ENCODE measurements at places on chromosomes 12 and 14.

DNA sequence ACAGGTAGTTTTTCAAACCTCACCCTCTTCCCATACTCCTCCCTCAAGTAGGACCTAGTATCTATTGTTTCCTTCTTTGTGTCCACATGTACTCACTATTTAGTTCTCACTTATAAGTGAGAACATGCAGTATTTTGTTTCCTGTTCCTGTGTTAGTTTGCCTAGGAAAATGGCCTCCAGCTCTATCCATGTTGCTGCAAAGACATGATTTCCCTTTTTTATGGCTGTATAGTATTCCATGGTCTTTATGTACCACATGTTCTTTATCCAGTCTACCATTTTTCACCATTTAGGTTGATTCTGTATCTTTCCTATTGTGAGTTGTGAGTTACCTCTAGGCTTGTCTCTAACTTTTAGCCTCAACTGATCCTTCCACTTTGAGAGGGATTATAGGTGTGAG, 310.7 kb downstream of the PRKD1 start:
- DNase-seq = no peak

DNA sequence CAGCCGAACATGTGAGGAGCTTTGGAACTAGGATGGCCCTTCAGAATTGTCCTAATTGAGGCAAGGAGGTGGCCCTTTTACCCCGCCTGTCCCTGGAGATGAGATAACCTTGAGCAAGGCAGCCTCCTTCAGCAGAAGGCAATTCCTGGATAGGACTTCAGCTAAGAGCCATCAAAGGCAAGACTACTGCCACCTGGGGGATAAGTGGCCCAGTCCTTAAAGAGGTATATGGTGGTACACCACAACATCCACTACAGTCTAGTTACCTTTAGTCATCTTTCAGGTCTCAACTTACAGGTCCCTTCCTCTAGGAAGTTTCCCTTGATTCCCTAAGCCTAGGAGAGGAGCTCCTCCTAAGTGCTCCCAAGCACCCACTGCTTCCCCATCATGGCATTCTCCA, 204.2 kb upstream of the CDKN3 start:
- no peak for DNase-seq

DNA sequence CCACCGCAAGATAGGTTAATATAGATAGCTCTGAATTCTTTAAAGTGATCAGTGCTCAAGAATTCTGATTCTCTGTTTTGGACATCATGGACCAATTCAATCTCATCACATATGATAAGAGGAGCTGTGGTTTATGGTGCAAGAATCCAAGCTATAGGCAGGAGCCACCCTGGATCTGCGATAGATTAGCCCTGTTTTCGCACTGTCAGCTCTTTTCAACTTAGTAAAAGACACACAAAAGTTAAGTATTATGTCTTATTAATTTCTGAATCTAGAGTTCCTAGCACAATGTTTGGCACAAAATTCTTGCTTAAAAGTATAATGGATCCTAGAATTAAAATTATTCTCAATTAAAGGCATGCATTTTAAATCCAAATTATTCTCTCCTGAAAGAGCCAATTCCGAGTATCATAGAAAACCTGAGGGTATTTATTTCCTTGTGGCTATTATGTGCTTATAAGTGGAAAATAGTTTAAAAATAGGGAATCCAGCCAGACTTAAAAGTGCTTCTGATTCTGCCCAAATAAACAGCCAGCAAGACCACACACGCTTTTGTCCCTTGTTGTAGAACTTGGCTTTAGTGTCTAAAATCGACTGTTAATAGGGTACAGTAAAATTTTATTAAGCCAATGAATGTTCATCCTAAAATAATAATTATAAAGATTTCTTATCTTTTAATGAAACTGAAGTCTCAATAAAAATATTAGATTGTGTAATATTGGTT, 184.9 kb upstream of the FLRT2 start:
- no peak for DNase-seq

- DNase-seq = no peak
Measured at GRCh38 chr12:116651089-116651488, 86.8 kb downstream of the SPRING1 start.

DNA sequence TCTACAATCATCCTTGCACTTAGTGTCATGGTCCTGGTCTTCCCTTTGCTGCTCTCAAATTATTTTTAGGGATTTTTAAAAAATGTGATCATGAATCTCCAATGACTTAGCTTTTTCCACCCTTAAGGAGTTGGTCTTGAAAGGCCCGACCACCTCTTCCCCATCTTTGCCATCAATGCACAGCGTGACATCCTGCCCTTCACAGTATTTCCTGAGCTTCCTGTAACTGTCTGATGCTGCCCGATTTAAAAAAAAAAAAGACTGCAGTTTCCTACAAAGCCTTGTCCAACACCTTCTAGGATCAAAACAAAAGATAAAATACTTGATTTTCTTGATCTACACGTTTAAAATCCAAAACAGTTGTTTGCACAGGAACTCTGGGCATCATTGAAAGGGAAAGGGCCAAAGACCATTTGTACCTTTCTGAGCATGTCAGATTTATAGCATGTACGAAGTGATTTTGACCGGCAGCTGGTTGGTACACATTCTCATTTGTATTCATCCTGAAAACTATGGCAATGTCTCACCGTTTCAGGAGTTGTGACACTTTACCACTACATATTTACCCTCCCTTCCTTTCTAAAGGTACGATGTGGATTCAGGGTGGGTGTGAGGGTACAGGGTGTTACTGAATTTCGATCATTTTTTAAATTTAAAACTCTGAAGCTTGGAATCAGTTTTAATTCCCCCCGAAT, 7.4 kb upstream of the ELK3 start:
- DNase-seq = no peak

- peak; percentile 22 for DNase-seq
Measured at GRCh38 chr12:56128670-56129205, 671 bp downstream of the ESYT1 start.

DNA sequence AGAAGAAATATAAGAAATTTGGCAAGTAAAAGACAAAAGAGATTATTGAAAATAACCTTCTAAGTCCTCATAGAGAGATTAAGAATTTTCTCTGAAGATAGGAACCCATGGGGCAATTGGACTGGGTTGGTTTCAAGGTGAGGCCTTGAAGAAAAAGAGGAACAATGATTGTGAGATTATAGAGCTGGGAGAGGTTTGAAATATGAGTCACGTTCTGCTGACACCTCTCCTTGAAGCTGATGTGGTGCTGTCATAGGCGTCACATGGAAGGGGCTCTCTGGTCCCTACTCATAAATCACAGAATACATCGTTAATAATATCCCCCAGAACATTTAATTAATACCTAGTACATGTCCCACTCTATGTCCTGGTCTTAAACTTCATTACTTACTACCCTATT, 227.6 kb upstream of the PDE3A start:
- no peak for DNase-seq

- no peak for DNase-seq
Measured at GRCh38 chr12:46410495-46410894, 37.9 kb upstream of the SLC38A2 start.

DNA sequence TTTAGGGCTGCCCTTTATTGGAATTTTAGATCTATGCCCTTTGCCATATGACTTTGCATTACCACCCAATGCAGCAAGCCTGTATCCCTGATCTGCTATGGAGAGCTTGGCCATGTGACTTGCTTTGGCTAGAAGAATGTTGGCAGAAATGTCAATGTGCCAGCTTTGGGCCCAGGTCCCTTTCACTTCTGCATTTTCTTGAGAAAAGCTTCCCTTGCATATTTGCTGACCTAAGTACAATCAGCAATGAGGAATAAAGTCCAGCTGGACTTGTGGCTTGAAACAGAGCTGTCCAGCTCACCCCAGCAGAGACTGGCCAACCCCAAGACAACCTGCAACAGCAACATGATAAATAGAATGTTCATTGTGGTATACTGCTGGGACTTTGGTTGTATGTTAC, 135.9 kb downstream of the PAH start:
- DNase-seq = no peak

GRCh38 chr12:51118706-51119105, 35.3 kb upstream of the CSRNP2 start:
- no peak for DNase-seq

GRCh38 chr12:116310082-116310481, 32.6 kb upstream of the MED13L start:
- DNase-seq = no peak

DNA sequence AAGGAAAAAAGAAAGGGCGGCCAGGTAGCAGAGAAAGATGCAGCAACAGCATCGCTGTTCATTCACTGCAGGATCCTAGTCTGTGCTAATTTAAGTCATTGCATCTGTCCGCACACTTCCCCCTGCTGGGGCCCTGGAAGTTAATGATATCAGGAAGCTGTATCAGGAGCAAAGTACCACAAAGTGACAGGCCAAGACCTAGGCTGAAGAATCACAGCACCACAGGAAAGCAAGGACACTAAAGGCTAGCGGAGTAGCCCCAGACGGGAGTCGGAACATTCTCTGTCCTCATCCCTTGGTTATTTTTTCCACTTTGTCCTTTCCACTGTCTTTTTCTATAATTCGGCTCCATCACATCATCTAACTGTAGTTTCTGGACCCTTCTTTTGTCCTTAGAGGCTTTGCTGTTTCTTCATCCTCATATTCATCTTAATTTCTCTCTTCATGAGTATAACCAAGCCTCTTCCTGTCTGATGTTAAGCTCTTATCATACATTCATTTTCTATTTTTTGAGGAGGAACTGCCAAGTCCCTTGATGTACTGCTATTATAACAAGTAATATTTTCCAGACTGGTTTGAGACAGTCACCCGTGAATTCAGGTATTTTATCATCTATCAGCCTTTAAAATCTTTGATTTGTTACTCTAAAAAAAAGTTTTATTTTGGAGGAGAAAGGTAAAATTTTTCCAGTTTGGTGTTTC, 28.3 kb downstream of the DUSP16 start:
- DNase-seq = no peak

DNA sequence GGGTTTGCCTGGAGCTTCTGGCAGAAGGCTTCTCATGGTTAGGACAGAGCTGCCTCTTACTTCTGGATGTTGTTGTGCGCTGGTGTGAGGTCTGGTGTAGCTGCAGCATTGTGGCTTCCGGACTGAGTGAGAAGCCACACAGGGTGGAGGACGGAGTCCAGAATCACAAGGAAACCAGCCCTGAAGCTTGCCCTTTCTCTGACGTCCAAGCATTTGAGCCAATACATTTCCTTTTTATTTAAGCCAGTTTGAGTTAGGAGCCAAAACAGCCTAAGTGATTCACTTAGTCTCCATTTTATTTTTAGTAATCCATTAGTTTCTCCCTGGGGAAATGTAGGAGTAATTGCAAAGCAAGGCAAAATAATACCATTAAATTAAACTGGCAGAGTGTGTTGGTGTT, 402.4 kb upstream of the RGS6 start:
- no peak for DNase-seq

DNA sequence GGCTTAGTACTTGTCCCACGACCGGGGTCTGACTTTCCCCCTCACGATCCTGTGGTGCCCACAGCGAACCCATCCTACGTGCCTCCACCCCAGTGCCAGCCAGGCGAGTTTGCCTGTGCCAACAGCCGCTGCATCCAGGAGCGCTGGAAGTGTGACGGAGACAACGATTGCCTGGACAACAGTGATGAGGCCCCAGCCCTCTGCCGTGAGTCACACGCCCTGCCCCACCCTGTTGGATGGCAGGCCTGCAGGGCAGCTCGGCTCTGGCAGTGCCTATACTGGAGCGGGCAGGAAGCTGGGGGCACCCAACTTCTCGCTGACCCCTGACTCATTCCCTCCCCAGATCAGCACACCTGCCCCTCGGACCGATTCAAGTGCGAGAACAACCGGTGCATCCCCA, 18.3 kb upstream of the LRP1-AS start:
- no peak for DNase-seq

GRCh38 chr12:23640754-23641153, 308.7 kb downstream of the SOX5 start:
- no peak for DNase-seq

- no peak for DNase-seq
Measured at GRCh38 chr12:3527181-3527580, 36.2 kb downstream of the PRMT8 start.

GRCh38 chr14:91149462-91149861, 35.6 kb downstream of the DGLUCY start:
- no peak for DNase-seq

DNA sequence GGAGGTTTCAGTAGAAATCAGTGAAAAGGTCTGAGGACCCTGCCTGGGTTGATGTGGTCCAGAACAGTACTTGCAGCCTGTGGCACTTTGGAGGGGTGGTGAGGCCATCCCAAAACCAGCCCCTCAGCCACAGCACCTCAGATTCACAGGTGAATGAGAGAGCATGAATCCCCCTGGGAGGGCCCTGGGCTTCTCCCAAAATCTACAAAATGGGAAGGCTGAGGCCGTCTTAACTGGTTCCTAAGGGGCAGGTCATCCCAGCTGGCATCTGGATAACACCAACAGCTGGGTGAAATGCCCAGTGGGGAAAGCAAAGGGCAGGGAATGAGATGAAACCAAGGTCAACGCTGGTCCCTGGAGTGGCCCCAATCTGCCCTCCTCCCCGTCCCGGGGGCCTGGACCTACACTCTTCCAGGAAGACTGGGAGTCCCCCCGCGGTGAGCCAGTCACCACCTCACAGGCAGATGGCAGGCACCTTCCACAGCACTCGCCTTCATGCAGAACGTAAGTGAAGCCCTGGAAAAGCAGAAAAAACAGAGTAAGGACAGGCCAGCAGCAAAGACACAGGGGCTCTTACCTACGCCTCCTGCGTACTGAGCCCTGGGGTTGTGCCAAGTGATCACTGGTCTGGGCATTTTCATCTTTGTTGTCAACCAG, 26.3 kb upstream of the ANO2 start:
- DNase-seq = no peak

DNA sequence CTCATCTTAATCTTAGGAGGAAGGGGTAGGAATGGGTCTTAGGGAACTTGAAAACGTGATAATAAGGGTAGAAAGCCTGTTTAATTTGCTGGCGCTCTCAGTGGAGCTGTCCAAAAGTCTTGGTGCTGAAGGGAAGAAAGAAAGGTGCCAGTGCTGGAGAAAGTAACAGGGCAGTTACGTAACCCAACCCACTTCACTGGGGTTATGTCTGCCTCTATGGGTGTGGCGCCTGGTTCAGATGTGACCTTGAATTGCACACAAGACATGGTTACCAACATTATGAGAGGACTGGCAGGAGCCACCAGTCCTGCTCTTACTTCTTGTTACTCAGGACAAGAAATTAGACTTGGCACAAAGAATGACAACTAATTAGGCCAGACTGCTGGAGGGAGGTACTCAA, 18.6 kb upstream of the GPATCH2L start:
- no peak for DNase-seq

Measured in CD4-positive, alpha-beta T cell treated with Interleukin-21 for 1 hour (primary cell).